Aortic smooth muscle cell (primary cell): ENCODE measurements at places on chromosomes 12 and 14. TPM values are rescaled to one million over a fixed set of nuclear protein-coding genes. Genes with fewer than 3 reads are reported as not detected.

Gene KCNJ8
- 0.92 and 1.2 TPM in 2 replicates for total RNA-seq

Gene HCFC2
- 29.3 and 31.9 TPM in 2 replicates for total RNA-seq

Gene PTHLH
- 6.0 and 15.5 TPM in 2 replicates for total RNA-seq

Gene ZDHHC22
- not detected in 2 replicates for total RNA-seq

Gene SMOC1
- total RNA-seq, result 0.19 and 0.40 TPM in 2 replicates
